Liver (tissue), 10 donors: ENCODE measurements at places on chromosomes 11 and 22. TPM values are rescaled to one million over a fixed set of nuclear protein-coding genes. Genes with fewer than 3 reads are reported as not detected.

Gene SYT8
- total RNA-seq: 0.17 TPM

Gene OR56B1
- total RNA-seq: not detected

Gene HBE1
- total RNA-seq: not detected

Gene PRRG4
- total RNA-seq: 6.2 TPM

Gene ARHGAP8
- 1.8 TPM for total RNA-seq

Gene B4GALNT4
- 0.42 TPM for total RNA-seq

Gene PLAAT5
- not detected for total RNA-seq

Gene LTBP3
- 16.0 TPM for total RNA-seq

Gene TPST2
- total RNA-seq: 33.3 TPM

Gene CASP5
- total RNA-seq: 0.50 TPM

Gene MISFA
- total RNA-seq: 0.08 TPM

Gene RASGRP2
- total RNA-seq: 14.9 TPM

Gene INTS4
- 19.1 TPM for total RNA-seq

Gene ALG12
- 20.2 TPM for total RNA-seq

Gene E2F8
- 9.6 TPM for total RNA-seq

Gene P2RY6
- total RNA-seq: 0.98 TPM

Gene SCGB1C1
- not detected for total RNA-seq

Gene APIP
- 13.4 TPM for total RNA-seq

Gene FGF4
- total RNA-seq: not detected

Gene RHOG
- total RNA-seq: 13.8 TPM

Gene PGR
- total RNA-seq: 0.17 TPM

Gene PTPRCAP
- total RNA-seq: 3.9 TPM

Gene FHIP1B
- total RNA-seq: 12.3 TPM

Gene KIRREL3
- total RNA-seq: not detected

Gene UPK3A
- 0.42 TPM for total RNA-seq

Gene PDE3B
- 31.7 TPM for total RNA-seq

Gene SCUBE2
- 1.4 TPM for total RNA-seq

Gene CD3E
- 2.3 TPM for total RNA-seq

Gene TRIM48
- not detected for total RNA-seq

Gene SPDYC
- 0.08 TPM for total RNA-seq
